Cardiac ventricle fibroblast (primary cell): ENCODE measurements at places on chromosomes 7 and 10. TPM values are rescaled to one million over a fixed set of nuclear protein-coding genes. Genes with fewer than 3 reads are reported as not detected.

Gene OPN4
- total RNA-seq, result not detected in 2 replicates

Gene PILRA
- 1.2 TPM in 1 of 2 replicates, not detected in the other for total RNA-seq

Gene CHPF2
- total RNA-seq, result 81.6 and 93.4 TPM in 2 replicates

Gene TFPI2
- 87.4 and 112 TPM in 2 replicates for total RNA-seq

Gene OR9A2
- not detected in 2 replicates for total RNA-seq
